ENCODE measurements at places on chromosomes 6 and 20.

GRCh38 chr6:19052219-19052618 lies 665.1 kb downstream of the RNF144B start:
- no peak for DNase-seq

DNA sequence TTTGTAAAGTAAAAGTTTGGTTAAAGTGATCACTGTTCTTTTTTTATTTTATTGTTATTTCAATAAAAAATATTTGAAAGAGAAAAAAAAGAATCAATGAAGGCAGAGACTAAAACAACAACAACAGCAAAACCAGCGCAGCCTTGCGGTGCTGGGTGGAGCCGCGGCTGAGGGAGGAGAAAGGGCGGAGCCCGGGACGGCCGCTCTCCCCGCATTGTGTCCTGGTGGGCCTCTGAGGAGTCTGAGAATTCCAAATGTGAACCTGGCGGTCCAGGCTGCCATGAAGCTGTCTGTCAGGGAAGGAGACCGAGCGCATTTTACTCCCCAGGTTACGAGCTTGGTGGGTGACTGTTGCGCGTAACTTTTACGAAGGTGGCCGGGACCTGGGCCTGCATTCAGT lies 43.2 kb downstream of the TMEM242 start:
- DNase-seq, result no peak

- DNase-seq, result no peak
Measured at GRCh38 chr20:56952258-56953047, 314.0 kb downstream of the BMP7 start.

DNA sequence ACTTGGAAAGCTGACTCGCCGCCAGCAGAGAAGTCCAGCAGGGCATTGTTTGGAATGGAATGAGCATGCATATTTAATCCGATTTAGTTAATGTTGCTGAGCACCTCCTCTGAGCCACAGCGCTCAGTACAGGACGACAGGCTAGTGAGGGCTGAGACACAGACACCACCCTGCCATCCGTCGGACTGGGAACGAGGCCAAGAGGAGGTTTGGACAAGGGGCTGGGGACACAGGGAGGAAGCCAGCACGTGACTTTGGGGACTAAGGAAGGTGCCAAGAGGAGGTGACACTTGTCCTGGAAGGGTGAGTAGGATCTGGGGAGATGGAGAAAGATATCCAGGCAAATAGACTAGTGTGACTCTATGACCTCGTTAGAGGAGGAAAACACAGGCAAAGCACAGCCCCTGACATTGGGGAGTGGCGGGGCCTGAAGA lies 152.5 kb upstream of the ECI2 start:
- no peak for DNase-seq

- no peak for DNase-seq
Measured at GRCh38 chr6:6844530-6844929, 256.0 kb downstream of the LY86 start.

GRCh38 chr20:40050596-40050995 lies 638.4 kb downstream of the MAFB start:
- DNase-seq, result no peak

DNA sequence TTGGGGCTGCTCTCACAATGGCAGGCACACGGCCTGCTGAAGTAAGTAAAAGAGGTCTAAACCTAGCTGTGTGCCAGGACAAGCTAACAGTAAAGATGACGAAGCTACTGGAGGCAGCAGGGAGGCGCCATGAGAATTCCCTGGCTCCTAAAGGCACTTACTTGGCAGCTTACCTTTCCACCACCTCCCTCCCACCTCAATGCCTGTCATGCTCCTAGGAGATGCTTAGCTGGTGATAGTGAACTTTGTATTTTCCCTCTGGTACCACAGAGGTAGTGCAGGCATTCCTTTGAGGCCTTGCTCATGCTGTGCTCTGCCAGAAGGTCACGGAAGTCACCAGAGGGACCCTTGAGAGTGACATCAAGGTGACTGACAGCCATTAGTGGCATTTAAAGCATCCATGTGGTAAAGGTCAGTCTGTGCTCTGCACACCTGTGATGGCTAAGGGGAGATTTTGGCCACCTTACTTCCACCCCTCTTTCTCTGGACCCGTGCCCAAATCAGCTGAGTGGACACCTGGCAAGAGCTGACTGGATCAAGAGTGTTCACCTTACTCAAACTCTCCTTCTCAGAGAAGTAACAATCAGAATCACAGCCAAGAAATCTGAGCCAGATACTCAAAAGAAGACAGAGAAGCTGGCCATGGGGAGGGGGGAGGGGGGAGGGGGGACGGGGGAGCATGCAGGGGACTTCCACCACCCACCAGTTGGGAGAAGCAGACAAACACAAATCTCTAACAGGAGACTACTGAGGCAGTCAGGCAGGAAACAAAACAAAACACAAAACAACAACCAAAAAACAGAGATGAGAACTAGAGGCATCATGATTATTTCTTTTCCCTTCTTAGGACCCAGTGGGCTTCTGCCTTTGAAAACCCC lies 2.9 kb downstream of the FKBP1A start:
- DNase-seq, result no peak

DNA sequence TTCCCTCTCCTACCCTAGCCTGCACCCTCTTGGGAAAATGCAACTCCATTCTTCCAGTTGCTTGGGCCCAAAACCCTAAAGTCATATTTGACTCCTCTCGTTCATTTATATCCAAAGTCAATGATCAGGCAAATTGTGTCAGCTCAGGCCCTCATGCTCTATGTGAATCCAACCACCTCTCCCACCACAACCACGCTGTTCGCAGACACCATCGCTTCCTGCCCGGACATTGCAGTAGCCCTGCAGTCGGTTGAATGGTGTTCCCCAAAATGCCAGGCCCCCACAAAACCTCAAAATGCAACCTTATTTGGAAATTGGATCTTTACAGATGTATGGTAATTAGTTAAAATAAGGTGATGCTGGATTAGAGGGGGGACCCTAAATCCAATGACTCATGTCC lies 98.3 kb downstream of the PREX1 start:
- no peak for DNase-seq

- DNase-seq, result no peak
Measured at GRCh38 chr20:58719971-58720371, 27.4 kb downstream of the NPEPL1 start.

DNA sequence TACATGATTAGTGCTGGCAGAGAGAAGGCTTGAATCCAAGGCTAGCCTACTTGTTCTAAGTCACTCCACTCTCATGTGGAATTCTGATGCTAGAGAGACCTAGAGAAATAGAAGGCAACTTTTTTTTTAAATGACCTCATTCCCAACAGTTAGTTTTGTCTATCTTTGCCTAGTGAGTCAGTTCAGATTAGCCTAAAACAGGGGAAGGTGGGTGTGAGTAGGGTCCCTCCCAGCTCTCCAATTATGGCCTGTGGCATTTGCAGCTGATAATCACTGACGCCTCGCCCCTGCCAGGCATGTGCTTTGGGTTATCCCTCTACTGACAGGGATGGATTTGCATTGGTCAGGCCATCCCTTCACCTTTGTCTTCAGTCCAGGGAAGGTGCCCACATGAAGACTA lies 13.6 kb downstream of the TXLNB start:
- no peak for DNase-seq

- no peak for DNase-seq
Measured at GRCh38 chr20:615514-615913, 5.4 kb upstream of the TCF15 start.

- no peak for DNase-seq
Measured at GRCh38 chr6:160102956-160103824, 18.4 kb upstream of the SLC22A1 start.

- DNase-seq, result no peak
Measured at GRCh38 chr6:91895599-91896285, 1308.9 kb upstream of the MAP3K7 start.

DNA sequence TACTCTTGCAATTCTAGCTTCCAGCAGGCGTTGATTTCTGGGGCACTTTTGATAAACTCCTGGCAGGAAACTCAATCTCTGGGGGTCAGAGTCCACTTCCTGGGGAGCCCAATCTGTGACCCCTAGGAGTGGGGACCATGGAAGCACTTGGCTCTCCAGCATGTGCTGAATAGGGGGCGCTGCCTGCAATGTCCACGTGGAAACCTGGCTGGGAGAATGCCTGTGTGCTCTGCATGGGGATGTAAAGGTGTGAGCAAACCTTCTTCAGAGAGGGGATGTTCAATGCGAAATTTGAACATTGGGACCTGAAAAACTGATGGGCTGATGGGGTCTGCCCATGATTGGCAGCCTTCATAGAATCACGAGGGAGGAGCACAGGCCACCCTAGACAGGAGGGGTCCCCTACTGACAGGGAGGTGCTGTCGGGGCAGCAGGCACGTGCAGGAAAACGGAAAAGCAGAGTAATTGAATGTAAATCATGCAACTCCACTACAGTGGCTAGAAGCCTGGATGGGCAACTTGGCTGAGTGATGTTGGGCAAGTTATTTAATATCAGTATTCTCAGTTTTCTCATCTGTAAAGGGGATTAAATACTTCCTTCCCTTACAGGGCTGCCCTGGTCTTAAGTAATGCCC lies 47.8 kb downstream of the CEP43 start:
- DNase-seq, result no peak

DNA sequence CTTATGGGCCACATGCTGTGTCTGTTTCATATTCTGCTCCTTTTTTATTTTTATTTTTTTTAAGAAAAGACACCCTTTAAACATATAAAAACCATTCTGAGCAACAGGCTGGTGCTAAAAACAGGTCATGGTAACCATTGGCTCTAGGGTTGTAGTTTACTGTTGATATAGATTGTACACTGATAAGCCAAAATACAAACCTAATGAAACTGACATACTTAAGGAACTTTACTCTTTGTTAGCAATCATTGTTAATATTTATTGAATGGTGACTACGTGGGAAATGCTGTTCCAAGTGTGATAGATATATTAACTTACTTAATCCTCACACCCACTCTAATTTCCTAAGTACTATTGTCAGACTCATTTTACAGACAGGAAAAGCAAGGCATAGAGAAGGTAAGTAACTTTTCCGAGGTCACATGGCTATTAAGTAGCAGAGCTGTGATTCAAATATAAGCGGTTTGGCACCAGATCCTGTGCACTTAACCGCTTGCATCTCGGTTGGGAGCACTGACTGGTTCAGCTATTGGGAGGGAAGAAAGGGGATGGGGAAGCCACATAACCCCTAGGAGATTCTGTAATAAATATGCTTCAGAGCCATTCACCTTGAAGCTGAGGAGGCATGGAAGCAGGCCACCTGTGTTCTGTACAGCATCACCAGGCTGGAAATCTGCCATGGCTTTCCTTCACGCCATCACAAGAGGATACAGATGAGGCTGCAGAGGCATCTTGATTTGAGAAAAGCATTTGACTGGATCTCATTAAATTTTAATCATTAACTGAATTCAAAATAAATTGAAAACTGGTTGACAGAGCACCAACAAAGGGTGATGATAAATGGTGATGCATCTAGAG lies 4.9 kb downstream of the TRAF3IP2 start:
- no peak for DNase-seq

DNA sequence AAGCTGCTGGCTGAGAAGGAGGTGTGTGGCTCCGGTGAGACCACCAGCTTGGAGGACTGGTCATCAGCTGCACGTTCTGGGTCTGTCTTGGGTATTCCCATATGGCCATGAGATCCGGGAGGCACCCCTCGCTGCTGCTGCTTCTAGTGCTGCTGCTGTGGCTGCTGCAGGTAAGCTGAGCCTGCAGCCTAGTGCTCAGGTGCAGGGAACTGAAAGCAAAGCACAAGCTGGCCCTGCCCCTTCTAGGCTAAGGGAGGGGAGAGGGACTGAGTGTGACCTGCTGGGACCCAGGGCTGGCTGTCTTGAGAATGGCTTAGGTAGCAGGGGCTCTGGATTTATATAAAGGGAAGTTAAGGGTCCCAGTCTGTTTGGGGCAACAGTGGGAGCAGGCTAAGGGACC lies 403 bp downstream of the CDH26 start:
- DNase-seq, result no peak

DNA sequence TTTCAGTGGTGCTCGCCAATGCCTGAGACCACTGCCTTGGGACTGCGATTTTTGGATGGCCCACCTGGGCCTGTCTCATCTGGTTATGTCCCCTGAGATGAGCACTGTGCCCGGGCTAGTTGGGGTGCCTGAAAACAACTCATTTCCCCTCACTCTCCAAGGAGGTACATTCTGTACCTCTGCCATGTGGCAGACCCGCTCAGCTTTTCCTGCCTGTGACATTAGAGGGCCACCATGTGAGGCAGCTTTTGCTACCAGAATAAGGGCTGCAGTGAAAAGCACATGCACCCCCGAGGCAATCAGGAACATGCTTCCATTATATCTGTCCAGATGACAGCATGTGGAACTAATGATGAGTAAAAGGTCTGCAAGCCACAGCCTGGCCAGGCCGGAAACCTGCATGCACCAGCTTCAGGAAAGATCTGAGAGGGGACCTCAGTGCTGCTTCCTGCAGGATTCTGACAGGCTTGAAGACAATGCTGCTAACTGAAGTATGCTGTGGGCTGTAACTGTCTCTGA lies 11.3 kb upstream of the SRSF6 start:
- no peak for DNase-seq

GRCh38 chr20:57248132-57248797 lies 18.2 kb downstream of the BMP7 start:
- DNase-seq, result no peak

- no peak for DNase-seq
Measured at GRCh38 chr6:12866422-12867029, 150.0 kb downstream of the PHACTR1 start.

GRCh38 chr20:20712004-20712473 lies 405 bp downstream of the RALGAPA2 start:
- DNase-seq, result no peak

GRCh38 chr6:43386492-43386891 lies 17.0 kb upstream of the ZNF318 start:
- no peak for DNase-seq

GRCh38 chr6:143157131-143157530 lies 96.4 kb downstream of the AIG1 start:
- no peak for DNase-seq

DNA sequence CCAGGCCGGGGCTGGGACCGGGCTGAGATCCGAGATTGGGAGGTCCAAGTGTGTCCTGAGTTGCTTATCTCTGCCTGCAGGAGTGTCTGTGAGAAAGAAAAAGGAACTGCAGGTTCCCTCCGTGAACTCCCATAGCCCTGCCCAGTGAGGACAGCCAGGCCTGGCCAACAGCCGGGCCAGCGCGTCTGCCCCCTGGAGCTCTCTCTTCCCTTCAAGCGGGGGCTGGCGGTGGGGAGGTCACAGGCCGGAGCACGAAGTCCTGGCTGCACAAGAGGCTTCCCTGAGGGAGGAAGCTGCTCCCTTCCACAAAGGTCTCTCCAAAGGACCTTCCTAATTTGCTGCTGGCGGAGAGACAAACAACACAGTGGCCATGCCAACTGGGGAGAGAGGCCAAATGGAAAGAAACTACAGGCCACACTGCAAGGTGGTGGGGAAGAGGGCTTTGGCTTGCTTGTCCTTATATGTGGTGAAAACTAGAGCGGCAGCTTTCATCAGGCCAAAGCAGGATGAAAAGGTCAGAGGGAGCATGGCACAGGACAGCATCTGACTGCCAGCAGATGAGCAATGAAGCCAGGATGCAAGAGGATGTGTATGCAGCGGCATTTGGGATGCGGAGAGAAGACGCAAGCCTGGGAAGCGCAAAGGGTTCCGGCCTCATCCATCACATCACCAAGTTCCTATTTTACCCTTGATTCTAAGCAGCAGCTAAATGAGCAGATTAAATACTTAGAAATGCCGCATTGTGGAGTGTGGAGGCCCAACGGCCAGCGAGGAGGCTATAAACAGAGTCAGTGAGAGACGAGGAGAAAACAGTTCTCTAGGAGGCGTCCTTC lies 260.0 kb downstream of the ERMARD start:
- DNase-seq, result no peak

GRCh38 chr20:824916-825315 lies 8.6 kb upstream of the FAM110A start:
- DNase-seq, result no peak

Data from AG04449 (cell line).